ENCODE measurements at places on chromosomes 7 and 10. TPM values are rescaled to one million over a fixed set of nuclear protein-coding genes. Genes with fewer than 3 reads are reported as not detected.

GRCh38 chr10:31343009-31343408 is 24.0 kb downstream of the ZEB1 start:
- H3K36me3 ChIP-seq = no peaks in the 10 kb centered on the region
- DNase-seq = no peak
- no peak overlapping the region for H3K27ac ChIP-seq
- H3K27me3 ChIP-seq = no peaks in the 10 kb centered on the region

GRCh38 chr10:15545266-15545665 is 174.2 kb upstream of the FAM171A1 start:
- H3K27ac ChIP-seq = no peak overlapping the region
- peaks cover 4% of the 10 kb centered on the region for H3K4me1 ChIP-seq
- H3K27me3 ChIP-seq = no peaks in the 10 kb centered on the region
- H3K4me3 ChIP-seq = no peak overlapping the region

DNA sequence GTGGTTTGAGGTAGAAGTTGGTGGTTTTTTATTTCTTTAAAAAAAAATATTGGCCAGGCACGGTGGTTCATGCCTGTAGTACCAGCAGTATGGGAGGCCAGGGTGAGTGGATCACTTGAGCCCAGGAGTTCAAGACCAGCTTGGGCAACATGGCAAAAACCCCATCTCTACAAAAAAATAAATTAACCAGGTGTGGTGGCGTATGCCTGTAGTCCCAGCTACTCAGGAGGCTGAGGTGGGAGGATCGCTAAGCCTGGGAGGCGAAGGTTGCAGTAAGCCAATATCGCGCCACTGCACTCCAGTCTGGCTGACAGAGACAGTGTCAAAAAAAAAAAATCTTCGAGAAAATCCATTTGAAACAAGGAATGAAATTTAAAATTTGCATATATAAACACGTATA is 1.1 kb downstream of the IL2RA start:
- H3K36me3 ChIP-seq = no peaks in the 10 kb centered on the region
- no peaks in the 10 kb centered on the region for H3K4me1 ChIP-seq
- H3K27me3 ChIP-seq = no peaks in the 10 kb centered on the region
- no peak for DNase-seq
- no peak overlapping the region for H3K27ac ChIP-seq

GRCh38 chr10:129444359-129444758 is 22.7 kb upstream of the MGMT start:
- no peaks in the 10 kb centered on the region for H3K27me3 ChIP-seq
- H3K4me3 ChIP-seq = no peak overlapping the region
- DNase-seq = no peak
- no peaks in the 10 kb centered on the region for H3K36me3 ChIP-seq
- H3K27ac ChIP-seq = no peak overlapping the region
- H3K4me1 ChIP-seq = no peaks in the 10 kb centered on the region

GRCh38 chr7:150435047-150435389 is 15.4 kb upstream of the GIMAP8 start:
- H3K27ac ChIP-seq = no peak overlapping the region
- no peaks in the 10 kb centered on the region for H3K36me3 ChIP-seq
- H3K27me3 ChIP-seq = no peaks in the 10 kb centered on the region
- no peaks in the 10 kb centered on the region for H3K4me1 ChIP-seq
- DNase-seq = no peak

SUGCT gene
- total RNA-seq = 5.6 TPM

OR2A12 gene
- not detected for total RNA-seq

DNA sequence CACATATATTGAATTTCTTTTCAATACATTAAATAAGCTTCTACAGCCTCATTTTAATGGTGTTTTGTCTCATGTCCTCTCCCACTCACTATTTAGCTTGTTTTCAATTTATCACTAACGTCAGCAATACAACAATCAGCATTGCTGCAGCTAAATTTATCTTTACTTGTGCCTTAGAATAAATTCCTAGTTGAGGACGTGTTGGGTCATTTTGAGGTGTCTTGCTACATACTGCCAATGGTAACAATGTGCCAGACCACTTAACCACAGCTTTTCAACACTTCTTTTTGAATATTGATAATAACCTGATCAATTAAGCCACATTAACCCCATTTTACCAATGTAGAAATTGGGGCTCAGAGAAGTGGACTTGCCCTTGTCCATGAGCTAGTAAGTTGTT is 26.0 kb downstream of the FRMPD2 start:
- H3K27ac ChIP-seq = no peak overlapping the region
- no peaks in the 10 kb centered on the region for H3K27me3 ChIP-seq
- no peak overlapping the region for H3K4me3 ChIP-seq
- no peak for DNase-seq
- no peaks in the 10 kb centered on the region for H3K36me3 ChIP-seq

LIPA gene
- total RNA-seq = 71.4 TPM

- H3K36me3 ChIP-seq = no peaks in the 10 kb centered on the region
- no peaks in the 10 kb centered on the region for H3K27me3 ChIP-seq
- no peaks in the 10 kb centered on the region for H3K4me1 ChIP-seq
- H3K27ac ChIP-seq = no peak overlapping the region
Observed at GRCh38 chr7:114799628-114800028, 122.3 kb upstream of the MDFIC start.

DNA sequence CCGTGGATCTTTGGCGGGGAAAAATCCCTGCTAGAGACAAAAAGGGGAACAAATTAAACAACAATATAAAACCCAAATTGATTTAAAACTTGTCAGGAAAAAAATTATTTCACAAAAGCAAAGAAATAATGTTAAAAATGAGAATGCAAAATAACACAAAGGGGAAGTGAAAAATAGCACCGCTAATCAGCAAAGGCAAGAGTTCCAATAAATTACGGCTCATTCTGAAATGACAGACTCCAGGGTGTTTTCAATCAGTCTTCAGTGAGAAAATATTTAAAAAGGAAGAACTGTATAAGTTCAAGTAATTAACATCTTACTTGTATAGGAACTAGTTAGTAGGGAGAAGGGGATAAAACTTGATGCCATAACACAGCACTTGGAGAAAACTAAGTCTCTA is 336.8 kb downstream of the LRRTM3 start:
- H3K27ac ChIP-seq = no peak overlapping the region
- no peak overlapping the region for H3K4me3 ChIP-seq
- no peaks in the 10 kb centered on the region for H3K4me1 ChIP-seq
- no peak for DNase-seq

All from GM23338 (cell line).